ENCODE measurements at places on chromosomes 16 and 17. TPM values are rescaled to one million over a fixed set of nuclear protein-coding genes. Genes with fewer than 3 reads are reported as not detected.

KRTAP2-2 gene
- total RNA-seq, result not detected

MMD gene
- total RNA-seq, result 2.0 TPM

TEKT1 gene
- total RNA-seq, result not detected

SLC47A2 gene
- total RNA-seq, result not detected

KRTAP2-1 gene
- not detected for total RNA-seq

DLX4 gene
- total RNA-seq, result 0.11 TPM

RBFOX1 gene
- total RNA-seq, result not detected

COX6A2 gene
- total RNA-seq, result not detected

CLEC18C gene
- total RNA-seq, result 1.2 TPM

PTGES3L gene
- under 0.01 TPM for total RNA-seq

PAQR4 gene
- total RNA-seq, result 6.3 TPM

NATD1 gene
- 5.0 TPM for total RNA-seq

TMC7 gene
- total RNA-seq, result 0.39 TPM

SKAP1 gene
- not detected for total RNA-seq

FBXL16 gene
- total RNA-seq, result 0.11 TPM

ABAT gene
- 16.9 TPM for total RNA-seq
